ENCODE measurements at places on chromosomes 2 and 18.
A peak's percentile ranks its signal among the peaks of the same experiment; 100 is the strongest.

GRCh38 chr2:8568543-8569302, 113.1 kb upstream of the ID2 start:
- no peak for DNase-seq

DNA sequence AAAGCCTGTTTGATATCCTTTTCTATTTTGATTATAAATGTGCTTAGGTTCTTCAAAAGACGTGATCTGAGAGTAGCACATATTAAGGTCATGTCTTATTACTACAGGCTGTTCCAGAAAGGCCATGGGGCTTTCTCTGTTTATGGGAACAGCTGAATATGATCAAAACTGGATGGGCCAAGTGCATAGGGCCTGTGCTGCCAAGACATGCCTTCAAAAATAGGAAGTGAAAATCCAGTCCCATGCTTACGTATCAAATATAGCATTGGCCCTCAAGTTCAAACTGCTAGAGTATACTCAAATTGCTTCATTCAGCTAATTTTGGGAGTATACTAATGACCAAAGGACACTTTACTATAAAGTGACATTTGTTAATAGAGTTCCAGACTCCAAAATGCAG, 24.1 kb downstream of the SLC25A52 start:
- DNase-seq = no peak

DNA sequence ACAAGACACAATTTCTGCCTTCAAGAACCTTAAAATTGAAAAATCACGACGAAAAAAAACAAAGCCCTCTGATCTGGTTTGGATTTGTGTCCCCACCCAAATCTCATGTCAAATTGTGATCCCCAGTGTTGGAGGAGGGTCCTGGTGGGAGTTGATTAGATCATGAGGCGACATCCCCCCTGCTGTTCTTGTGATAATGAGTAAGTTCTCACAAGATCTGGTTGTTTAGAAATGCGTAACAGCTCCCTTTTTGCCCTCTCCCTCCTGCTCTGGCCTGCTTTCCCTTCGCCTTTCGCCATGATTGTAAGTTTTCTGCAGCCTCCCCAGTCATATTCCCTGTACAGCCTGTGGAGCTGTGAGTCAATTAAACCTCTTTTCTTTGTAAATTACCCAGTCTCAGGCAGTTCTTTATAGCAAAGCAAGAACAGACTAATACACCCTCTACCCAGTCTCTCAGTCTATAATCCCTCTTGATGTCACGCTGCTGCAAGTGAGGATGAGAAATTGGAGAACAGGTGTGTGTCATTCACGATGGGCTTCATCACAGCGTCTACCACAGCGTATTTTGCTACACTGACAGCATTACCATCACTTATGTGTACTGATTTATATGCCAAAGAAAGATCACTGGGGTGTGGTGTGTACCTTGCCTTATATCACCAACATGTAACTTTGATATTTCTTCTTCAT, 330.7 kb downstream of the MTX2 start:
- peak; percentile 64 for DNase-seq

GRCh38 chr2:72696559-72696958, 129.3 kb downstream of the EXOC6B start:
- DNase-seq = peak; percentile 23

- DNase-seq = no peak
These were observed 78.7 kb downstream of the EPHA4 start for GRCh38 chr2:221493391-221493790.

DNA sequence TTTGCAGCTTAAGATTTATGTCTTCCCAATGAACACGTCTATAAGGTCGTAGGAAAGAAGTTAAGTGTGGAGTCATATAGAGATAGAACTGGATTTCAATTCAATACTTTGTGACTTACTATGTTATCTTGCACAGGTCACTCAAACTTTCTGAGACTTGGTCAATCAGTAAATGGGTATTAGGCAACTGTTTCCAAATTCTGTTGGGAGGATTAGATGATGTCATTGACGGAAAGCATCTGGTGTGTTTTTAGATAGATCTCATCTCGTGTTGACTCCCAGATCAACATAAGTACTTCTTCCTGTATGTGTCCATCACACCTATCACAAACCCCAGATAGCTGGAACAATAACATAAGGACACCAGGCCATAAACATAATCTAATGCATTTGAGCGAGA, 771.1 kb upstream of the FANCL start:
- peak; percentile 6 for DNase-seq

GRCh38 chr2:101766871-101767739, 69.6 kb downstream of the MAP4K4 start:
- DNase-seq = peak; percentile 96

GRCh38 chr18:80233201-80233835, 14.0 kb downstream of the PARD6G start:
- DNase-seq = no peak

DNA sequence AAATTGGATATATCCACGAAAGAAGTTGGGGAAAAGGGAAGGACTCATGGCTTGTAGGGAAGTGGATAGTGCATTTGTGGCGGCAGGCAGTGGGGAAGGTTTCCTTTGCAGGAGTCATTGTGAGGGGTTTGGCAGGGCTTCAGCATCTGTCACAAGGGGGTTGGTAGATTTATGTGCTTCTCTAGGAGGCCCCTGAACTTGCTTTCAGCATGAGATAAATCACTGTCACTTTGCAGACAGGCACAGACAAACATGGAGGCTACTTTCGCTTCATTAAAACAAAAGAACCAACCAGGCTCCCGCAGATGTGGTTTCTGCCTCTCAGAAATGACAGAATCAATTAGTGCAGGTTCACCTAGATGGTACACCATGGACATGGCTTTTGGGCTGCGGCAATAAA, 340.7 kb downstream of the TGIF1 start:
- DNase-seq = no peak

GRCh38 chr18:51241226-51241625, 43.7 kb upstream of the MEX3C start:
- DNase-seq = no peak

DNA sequence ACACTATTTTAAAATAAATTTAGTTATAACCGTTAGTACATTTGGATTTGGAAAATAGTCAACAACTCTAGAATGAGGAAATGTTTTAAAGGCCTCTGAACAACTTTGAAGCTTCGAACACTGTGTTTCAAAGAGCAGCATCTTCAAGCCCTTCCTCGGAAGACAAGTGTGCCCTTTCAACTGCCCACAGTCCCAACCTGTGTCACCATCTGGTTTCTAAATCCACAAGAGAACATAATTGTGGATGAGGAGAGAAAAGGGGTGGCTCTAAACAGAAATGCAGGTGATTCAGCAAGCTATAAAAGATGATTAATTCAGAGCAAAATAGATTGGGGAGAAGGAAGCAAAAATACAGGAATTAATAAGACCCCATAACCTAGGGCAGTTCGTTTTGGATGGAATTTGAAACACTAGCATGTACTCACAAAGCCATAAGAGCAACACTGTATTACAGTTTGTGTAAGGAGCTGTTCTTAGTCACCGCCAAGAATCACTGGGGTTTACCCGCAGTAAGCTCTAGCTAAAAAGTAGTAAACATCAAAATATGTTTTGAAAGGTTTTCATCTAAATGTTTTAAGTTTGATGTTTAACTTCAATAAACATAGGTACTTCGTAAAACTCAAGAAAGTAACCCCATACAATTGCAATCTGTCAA, 160.7 kb downstream of the EIPR1 start:
- DNase-seq = no peak

GRCh38 chr2:8329660-8330622, 351.9 kb upstream of the ID2 start:
- DNase-seq = no peak

DNA sequence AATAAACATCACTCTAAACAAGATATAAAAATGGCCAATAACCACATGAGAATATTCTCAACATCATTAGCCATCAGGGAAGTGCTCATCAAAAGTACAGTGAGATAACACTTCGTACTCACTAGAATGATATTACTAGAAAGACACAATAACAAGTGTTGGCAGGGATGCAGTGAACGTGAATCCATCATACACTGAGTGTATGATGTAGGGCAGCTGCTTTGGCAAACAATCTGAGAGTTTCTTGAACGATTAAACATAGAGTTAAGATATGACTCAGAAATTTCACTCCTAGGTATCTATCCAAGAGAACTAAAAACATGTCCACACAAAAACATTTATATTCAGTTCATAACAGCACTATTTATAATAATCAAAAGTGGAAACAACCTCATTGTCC, 368.9 kb downstream of the PID1 start:
- no peak for DNase-seq

DNA sequence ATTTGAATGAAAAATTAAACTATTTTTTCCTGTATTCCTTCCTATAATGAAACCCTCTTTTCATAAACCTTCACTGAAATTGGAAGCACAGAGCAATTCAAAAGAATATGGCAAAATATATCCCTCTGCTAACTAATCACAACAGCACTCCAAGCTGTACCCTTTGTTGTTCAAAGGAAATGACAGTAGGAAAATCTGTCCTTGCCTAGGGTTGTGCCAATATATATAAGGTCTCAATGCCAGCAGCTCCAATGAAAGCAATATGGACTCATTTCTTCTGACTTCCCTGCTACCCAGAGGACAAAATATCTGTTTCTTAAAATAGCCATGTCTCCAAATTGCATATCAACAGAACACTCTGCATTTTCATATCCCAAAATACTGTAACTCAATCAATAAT, 373.9 kb upstream of the MC4R start:
- DNase-seq = no peak

- peak; percentile 90 for DNase-seq
These were observed at the start of gene EFHD1 for GRCh38 chr2:232633413-232634205. Gene EFHD1 (plus strand): TSS chr2:232633604. CDS start chr2:232633705, 101 bp downstream.

- DNase-seq = no peak
These were observed 375.6 kb upstream of the VWC2L start for GRCh38 chr2:214035091-214035852.

- DNase-seq = peak; percentile 97
These were observed 85.3 kb downstream of the SPP2 start for GRCh38 chr2:234135750-234136221.

GRCh38 chr18:51520676-51521180, 323.2 kb upstream of the MEX3C start:
- no peak for DNase-seq

All from mesendoderm (in vitro differentiated cells).